ENCODE measurements at places on chromosomes 3 and 15.

DNA sequence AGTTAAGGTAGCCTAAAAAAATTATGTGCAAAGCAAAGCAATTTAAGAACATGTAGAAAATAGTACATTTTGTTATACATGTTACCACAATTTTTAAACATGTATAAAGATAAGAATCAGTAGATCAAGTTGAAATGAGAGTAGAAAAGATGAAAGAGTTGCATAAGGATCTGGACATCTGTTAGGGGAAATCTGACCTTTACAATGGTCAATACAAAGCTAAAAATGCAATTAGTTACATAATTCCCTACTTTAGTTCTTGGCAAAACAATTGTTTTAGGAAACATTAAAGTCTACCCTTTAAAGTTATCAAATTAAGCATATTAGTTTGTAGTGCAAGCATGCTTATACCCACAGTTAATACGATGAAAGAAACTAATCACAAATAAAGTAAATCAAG, 32.7 kb downstream of the TOP2B start:
- no peak for DNase-seq

DNA sequence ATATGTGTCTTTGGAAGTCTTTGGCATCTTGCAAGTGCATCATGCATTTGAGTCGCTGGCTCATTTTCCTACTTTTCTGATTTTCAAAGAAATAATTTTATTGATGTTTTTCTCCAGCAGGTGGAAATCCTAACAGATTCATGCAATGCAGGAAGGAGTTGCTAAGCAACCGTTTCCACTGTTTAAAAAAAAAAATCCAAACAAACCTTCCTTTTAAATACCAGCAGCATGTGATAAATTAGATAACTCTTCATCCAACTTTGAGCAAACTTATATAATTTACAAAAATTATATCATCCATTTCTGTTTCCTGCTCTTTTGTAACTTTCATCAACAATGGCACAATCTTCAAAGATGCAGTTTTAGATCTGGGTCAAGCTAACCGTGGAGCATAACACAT, 364.1 kb downstream of the MFSD1 start:
- DNase-seq, result no peak

GRCh38 chr3:139468399-139468798, 7.9 kb downstream of the RBP2 start:
- DNase-seq, result no peak

DNA sequence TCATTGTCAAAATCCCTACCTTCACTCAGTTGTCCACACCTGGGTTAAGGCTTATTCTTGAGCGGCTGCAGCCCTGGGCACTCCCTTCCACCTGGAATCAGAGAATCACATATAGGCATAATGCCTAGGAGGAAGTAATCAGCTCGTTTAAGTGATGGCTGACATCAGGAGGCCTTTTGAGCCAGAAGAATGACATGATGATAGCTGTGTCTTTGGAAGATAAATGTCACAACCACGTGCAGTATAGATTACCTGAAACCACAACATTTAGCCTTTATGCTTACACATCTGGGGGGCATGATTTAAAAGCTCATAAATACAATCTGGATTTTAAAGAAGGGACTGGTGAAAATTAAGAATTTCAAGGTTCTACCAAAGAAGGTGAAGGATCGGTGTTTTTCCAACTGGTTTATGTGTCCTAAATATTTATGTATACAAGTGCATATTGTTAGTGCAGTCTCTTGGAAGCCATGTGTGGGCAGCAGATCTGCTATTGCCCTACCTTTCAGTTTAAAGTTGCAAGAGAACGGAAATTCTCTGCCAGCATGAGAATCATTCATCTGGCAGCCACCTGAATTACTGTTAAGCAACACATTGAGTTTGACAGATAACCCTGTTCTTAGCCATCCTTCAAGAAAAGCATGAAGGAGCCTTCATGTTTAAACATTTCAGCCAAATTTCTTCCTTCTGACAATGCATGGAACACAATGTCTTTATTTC, 163.4 kb upstream of the NR2E3 start:
- no peak for DNase-seq

GRCh38 chr15:23422099-23422945, 24.7 kb downstream of the GOLGA6L2 start:
- no peak for DNase-seq

GRCh38 chr3:115814778-115815380, 191.6 kb downstream of the GAP43 start:
- peak; percentile 41 for DNase-seq

DNA sequence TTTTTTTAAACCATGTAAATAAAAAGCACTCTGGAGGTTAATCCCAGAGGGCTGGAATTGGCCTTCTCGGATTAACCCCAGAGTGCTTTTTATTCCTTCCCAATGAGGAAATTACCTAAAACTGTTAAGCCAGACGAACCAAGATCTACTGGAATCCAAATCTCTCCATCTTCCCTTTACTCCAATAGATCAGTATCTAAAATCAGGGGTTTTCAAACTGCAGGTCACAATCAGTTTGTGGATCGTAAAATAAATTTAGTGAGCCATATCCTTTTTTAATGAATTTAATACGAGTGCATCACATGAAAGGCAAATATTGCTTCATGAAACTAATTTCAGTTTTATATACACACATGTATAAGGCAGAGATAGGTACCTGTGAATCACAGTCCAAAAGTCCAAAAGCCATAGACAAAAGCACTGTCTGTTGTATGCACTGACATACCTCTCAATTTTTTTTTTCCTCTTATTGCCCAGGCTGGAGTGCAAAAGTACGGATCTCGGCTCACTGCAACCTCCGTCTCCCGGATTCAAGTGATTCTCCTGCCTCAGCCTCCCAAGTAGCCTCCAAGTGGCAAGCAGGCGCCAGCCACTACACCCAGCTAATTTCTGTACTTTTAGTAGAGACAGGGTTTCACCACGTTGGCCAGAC, 61.3 kb downstream of the TBL1XR1 start:
- no peak for DNase-seq

- no peak for DNase-seq
Observed at GRCh38 chr3:41608347-41608746, 353.6 kb downstream of the ULK4 start.

GRCh38 chr15:57403566-57404325, 27.4 kb downstream of the CGNL1 start:
- no peak for DNase-seq

GRCh38 chr3:50356553-50356952, 2.8 kb downstream of the TMEM115 start:
- DNase-seq, result no peak

GRCh38 chr3:190849607-190850006, 12.9 kb downstream of the GMNC start:
- no peak for DNase-seq

GRCh38 chr3:170697908-170698307, 112.0 kb upstream of the SLC7A14 start:
- DNase-seq, result no peak

DNA sequence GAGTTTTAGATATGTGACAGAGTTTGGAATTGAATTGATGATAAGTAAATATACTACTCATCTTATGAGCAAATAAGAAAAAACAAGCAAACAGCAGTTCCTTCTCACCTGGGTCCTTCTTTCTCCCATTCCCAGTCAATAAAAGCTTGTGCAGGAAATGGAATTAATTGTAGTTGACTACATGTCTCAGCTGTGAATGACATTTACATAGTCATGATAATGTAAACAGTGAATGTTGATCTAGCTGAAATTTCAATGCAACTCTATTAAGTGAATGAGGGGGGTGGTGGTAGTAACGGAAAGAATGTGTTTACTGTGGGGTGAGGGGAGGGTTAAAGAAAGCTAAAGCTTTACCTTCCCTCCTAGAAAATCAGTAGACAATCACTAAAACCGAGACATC, 76.2 kb downstream of the NFKBIZ start:
- DNase-seq, result no peak

DNA sequence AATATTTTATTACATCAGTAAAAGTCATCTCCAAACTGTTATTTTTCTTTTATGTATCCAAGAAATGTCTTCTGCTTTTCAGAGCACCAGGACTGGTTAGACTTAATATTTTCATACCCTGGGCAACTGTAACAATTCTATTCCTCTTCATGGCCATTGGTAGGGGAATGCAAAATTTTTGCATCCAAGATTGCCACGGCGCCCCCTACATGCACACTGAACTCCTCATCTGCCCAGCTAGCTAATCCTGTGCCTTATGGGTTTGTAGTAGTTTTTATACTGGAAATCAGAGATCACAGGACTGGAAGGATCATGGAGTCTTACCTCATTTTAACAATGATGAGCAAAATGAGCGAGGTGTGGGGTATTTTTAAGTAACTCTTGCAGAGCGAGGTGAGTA, 74.2 kb downstream of the CRTC3 start:
- no peak for DNase-seq

GRCh38 chr15:95439922-95440376, 890.6 kb upstream of the NR2F2 start:
- no peak for DNase-seq

- DNase-seq, result no peak
Observed at GRCh38 chr3:89179355-89180001, 72.1 kb downstream of the EPHA3 start.

DNA sequence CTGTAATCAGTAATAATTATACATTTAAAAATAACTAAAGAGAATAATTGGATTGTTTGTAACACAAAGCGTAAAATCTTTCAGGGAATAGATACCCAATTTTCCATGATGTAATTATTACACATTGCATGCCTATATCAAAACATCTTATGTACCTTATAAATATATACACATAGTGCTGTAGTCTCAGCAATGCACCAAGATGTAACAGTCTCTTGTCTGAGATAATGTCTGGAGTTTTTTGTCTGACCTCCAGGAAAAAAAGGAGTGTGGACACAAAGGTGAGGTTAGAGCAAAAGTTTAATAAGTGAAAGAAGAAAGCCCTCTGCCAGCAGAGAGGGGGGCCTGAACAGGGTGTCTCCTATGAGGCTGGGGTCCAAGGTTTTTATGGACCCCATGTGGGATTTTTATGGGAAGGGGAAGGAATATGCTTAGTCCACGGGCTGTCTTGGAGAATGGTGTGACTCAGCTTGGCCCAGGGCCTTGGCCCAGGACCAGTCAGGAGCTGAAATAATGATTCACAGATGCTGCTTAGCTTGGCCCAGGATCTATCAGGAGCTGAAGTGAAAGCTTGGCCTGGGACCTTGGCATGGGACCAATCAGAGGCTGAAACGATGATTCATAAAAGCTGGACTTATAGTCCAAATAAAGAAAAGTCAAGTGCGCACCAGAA, 545.0 kb downstream of the ZPLD1 start:
- no peak for DNase-seq

DNA sequence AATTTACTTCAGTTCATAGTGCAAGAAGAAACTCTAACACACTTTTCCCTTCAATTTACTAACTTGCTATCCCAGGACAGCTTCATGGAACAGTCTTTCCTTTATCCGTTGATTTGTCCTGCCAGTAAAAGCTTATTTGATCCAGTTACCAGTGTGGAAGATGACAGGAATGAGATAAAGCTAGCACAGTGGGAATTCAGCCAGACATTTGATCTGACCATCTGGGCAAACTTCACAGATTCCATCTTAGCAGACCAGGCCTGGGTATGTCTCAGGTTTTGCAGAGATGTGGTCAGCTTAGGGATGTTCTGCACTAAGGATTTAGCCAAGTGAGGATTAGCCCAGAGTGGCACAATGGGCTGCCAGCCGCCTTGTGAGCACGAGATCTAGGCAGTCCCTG, 19.7 kb downstream of the CEMIP start:
- DNase-seq, result no peak

GRCh38 chr15:44157679-44158078, 37.4 kb downstream of the FRMD5 start:
- DNase-seq, result no peak

GRCh38 chr15:40342416-40343320, 1.9 kb upstream of the CCDC9B start:
- no peak for DNase-seq

- DNase-seq, result no peak
Observed at GRCh38 chr3:107690522-107691138, 167.9 kb downstream of the BBX start.

GRCh38 chr3:66572938-66573710, 72.3 kb upstream of the LRIG1 start:
- no peak for DNase-seq

DNA sequence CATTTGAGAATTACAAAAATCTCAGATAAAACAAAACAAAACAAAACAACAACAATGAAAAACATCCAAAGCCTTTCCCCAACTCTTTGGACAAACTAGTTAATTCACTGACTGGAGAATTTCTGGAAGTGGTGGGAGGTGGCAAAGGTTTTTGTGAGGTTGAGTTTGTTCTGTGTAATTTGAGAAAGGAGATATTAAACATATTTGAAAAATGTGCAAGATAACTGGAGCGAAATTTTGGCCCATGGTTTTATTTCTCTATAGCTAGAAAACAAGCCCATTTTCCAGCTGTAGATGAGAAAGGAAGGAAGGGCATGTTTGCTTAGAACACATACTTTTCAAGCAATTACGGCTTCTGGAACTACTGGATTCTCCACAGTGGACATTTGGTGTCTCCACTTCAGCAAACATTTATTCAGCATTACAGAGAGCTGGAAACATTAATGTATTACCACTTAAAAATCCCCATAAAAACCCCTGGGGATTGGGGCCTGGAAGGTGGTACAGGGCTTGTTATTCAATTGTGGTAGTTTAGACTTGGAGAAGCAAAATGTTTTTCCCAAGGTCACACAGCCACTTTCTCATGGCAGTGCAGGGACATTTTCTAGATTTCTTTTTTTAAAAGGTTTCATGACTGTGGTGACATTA, 135.8 kb downstream of the THSD4 start:
- no peak for DNase-seq

- no peak for DNase-seq
Observed at GRCh38 chr3:78906245-78906644, 861.6 kb downstream of the ROBO1 start.

DNA sequence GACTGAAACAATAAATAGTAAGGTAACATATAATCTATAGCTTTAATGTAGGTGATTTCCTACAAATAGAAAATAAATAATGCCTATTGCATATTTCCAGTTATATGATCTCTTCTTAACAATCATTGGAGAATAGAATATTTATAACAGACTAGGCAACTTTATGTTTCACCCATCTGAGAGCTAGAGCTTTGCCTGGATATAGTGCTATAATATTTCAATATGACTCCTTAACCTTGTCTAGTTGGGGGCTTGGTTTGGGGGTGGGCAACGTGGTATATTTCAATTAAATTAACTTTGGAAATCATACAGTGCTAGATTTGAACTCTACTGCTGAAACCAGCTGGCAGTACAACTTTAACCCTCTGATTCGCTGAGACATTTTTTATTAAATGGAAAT, 265.2 kb downstream of the CNTN4 start:
- no peak for DNase-seq

DNA sequence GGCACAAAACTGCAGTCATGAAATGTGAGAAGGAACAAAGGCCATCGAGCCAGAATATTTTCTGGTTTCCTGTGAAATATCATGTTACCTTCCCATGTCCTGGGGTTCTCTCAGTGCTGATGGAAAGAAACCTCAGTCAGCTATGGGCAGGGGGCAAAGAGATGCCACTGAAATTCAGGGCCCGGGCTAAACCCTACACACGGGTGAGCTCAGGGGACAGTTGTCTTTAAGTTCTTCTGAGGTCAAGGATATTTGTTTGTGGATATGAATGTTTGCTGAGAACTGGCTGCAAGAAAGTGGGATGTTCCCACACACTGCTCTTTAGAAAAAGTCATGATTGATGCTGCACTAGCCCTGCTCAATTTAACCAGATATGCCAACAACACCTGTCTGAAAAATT, 187.2 kb downstream of the MEX3B start:
- DNase-seq, result no peak

- DNase-seq, result no peak
Observed at GRCh38 chr15:71293723-71294122, 178.5 kb downstream of the THSD4 start.

Measured in NCI-H1048 (cell line).